ENCODE measurements at places on chromosomes 7 and 10. TPM values are rescaled to one million over a fixed set of nuclear protein-coding genes. Genes with fewer than 3 reads are reported as not detected.

- DNase-seq: no peak
Measured at GRCh38 chr10:124249812-124250432, 156.5 kb upstream of the CHST15 start.

- DNase-seq: no peak
Measured at GRCh38 chr7:128928882-128929788, 8.6 kb upstream of the IRF5 start.

- no peak for DNase-seq
Measured at GRCh38 chr7:42183547-42183946, 53.5 kb downstream of the GLI3 start.

GRCh38 chr10:72068901-72069446 is 19.4 kb downstream of the SPOCK2 start:
- DNase-seq: no peak

- peak; percentile 72 for DNase-seq
Measured at GRCh38 chr7:128209229-128210035, 31.6 kb upstream of the LEP start.

Gene MSMB
- total RNA-seq: not detected

Gene CNOT4
- 25.4 TPM for total RNA-seq

Gene TEX47
- not detected for total RNA-seq
